Activated CD4-positive, alpha-beta T cell treated with anti-CD3 and anti-CD28 coated beads, Interleukin-2, amount 50 U/mL, for 4 hours (primary cell): ENCODE measurements at places on chromosomes 16 and 17.
A peak's percentile ranks its signal among the peaks of the same experiment; 100 is the strongest.

GRCh38 chr17:57397402-57397801, 141.1 kb downstream of the MSI2 start:
- DNase-seq: no peak

GRCh38 chr17:39208893-39209292, 8.8 kb downstream of the RPL19 start:
- no peak for DNase-seq

DNA sequence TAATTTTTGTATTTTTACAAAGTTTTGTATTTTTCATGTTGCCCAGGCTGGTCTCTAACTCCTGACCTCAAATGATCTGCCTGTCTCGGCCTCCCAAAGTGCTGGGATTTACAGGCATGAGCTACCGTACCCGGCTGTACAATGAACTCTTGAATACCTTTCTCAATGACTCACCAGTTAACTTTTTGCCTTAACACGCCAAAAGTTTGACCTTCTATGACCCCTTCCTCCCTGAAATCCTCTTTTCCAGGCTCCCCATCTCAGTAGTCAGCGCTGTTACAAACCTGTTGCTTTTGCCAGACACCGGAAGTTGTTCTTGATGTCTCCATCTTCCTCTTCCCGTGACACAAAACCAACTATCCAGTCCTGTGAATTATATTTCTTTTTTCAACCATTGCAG, 158.1 kb upstream of the ASIC2 start:
- DNase-seq: no peak

- no peak for DNase-seq
Measured at GRCh38 chr17:62164747-62165722, 100.0 kb upstream of the MED13 start.

GRCh38 chr17:64406321-64407200, 15.9 kb upstream of the PECAM1 start:
- DNase-seq: no peak

GRCh38 chr17:57609125-57609877, 135.8 kb downstream of the CCDC182 start:
- no peak for DNase-seq

GRCh38 chr16:9007177-9007794, 43.6 kb upstream of the USP7 start:
- DNase-seq: no peak

- no peak for DNase-seq
Measured at GRCh38 chr16:27922433-27922832, 141.1 kb downstream of the GSG1L start.

GRCh38 chr17:44956998-44957981, 9.7 kb upstream of the KIF18B start:
- DNase-seq: no peak

DNA sequence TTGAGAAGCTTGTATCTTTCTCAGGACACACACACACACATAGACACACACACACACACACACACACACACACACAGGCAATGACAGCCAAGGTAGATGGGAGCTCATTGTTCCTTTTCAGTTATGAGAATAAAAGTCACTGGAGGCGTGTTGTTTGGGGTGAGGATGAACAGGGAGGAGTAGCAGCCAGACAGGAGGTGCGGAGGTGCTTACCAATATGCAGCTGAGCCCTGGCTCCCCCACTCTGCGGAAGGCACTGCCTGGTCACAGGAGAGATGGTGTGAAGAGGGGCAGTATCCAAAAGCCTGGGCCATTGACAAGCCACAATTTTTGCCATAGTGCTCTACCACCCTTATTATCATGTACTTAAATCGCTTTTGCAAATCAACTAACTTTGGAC, 77.4 kb downstream of the CBLN1 start:
- DNase-seq: no peak

DNA sequence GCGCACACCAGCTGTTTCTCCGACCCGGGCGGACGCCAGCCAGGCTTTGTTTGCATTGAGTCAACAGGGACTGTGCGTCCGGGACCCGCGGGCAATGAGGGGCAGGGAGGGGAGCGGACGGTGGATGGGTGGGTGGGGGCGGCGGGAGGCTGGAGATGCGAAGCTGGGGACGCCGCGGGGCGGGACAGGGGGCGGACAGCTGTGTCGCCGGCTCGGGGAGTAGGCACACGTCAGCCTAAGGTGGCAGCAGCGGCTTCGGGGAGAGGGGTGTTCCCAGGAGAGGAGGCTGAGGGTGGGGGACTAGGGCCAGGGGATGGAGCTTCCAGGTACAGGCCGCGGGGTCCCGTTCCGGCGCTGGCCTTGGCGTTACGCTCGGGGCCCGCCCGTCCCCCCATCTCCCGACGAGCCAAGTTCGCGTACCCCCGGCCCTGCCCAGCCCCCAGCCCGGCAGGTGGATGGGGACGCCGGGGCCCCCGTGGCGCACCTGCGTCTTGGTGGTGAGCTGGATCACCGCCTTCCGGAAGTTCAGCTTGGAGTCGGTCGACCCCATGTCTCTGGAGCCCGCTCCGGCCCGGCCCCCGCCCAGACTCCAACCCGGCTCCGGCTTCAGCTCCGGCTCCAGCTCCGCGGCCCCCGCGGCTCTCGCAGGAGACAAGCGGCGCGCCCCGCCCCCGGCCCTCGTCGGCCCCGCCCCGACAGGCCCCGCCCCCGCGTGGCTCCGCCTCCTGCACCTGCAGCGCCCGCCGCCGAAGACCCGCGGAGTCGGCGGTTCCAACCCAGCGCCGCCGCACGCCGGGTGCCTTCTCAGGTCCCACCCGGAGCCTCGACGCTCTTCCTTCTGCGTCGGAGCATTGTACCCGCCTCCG, at the start of gene HID1:
Gene HID1, minus strand, starts transcription at position 653 of the 866 bp plus-strand sequence. Its CDS starts 103 bp downstream, at position 550.
- peak; percentile 75 for DNase-seq

GRCh38 chr16:10191096-10191495, 8.9 kb upstream of the GRIN2A start:
- DNase-seq: no peak

DNA sequence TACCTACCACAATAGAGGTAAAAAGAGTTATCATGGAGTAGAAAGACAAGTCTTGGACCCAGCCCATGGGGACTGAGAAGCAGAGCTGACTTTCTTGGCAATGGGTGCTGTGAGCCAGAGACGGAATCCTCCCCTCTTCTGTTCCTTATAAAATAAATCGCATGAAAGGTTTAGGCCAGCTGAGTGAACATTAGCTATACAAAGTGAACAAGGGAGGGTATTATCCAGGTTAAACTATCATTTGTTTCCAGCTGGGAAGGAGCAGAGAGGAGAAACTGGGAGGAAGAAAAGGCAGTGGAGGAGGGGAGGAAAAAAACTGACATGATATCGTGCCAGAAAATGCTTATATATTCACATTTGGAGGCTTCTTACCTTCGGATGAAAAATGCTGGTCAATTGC, 13.3 kb upstream of the PAFAH1B1 start:
- no peak for DNase-seq

- DNase-seq: no peak
Measured at GRCh38 chr17:48756830-48757251, 28.3 kb upstream of the HOXB13 start.

GRCh38 chr16:72311426-72311825, 139.5 kb upstream of the PMFBP1 start:
- no peak for DNase-seq

DNA sequence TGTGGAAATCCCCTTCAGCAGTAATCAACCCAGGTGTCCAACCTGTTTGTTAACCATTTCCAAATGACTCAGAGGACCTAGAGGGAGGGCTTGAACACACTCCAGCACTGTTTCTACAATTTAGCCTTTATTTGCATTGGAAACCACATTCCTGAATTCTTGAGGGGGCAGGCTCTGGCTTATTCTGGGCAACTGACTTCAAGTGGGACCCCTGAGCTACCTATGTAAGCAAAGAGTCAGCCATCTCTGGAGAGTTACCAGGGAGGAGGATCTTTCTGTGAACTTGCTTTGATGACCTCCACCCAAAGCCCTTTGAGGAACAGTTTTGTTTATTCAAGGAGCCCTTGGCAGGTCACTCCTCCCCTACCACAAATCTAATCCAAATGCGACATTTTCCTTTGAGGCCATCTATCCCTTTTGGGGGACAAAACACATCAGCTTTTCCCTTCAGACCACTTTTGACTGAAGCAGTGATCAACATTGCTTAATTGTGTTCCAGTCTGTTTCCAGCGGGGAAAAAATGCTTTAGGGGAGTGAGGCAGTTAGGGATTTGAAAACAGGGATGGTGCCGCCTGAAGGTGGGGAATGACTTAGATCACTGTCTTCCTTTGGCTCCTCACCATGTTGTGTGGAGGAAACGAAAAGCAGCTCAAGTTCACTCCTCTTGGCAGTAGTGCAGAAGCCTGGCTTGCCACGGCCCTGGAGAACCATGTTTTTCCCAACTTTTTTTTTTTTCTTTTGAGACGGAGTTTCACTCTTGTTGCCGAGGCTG, 46.2 kb downstream of the TUBD1 start:
- DNase-seq: no peak

DNA sequence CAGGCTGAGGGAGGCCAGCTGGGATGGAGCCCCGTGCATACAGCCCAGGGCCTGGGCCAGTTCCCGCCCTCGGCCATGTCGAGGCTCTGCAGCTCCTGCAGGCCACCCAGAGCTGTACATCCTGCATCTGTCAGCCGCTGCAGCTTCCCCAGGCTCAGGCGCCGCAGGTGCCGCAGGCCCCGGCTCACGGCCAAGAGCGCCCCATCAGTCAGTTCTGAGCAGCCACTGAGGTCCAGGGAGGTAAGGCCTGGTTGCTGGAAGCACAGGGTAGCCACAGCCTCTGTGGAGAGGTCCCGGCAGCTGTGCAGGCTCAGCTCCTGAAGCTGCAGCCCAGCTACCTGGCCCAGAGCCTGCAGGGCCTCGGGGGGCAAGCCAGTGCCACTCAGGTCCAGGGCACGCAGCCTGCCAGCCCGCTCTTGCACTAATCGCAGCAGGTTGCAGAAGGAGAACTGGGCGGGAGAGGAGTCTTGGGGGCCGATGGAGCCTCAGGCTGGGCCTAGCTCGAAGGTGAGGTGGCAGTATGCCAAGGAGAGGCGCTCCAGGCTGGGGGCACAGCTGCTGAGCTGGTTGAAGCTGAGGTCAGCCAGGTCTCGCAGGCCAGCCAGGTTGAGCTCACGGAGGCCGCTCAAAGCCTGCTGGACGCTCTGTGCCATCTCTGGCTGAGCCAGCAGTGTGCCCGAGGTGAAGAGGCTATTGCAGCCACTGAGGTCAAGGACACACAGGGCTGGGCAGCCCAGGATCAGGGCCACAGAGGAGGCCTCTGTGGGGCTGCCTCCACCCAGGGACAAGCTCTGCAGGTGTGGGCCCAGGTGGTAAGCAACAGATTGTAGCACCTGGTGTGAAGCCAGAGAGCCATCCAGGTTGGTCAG, 11.4 kb downstream of the ELMO3 start:
- DNase-seq: no peak

GRCh38 chr17:79991924-79992648, 43.6 kb downstream of the TBC1D16 start:
- DNase-seq: no peak

- DNase-seq: no peak
Measured at GRCh38 chr16:57721356-57722209, 14.0 kb upstream of the KATNB1 start.

GRCh38 chr16:50261707-50262235, 4.6 kb upstream of the ADCY7 start:
- no peak for DNase-seq

- DNase-seq: no peak
Measured at GRCh38 chr17:4944554-4945175, 3.7 kb downstream of the PFN1 start.

GRCh38 chr16:2085669-2086068, 37.9 kb downstream of the TSC2 start:
- DNase-seq: no peak

DNA sequence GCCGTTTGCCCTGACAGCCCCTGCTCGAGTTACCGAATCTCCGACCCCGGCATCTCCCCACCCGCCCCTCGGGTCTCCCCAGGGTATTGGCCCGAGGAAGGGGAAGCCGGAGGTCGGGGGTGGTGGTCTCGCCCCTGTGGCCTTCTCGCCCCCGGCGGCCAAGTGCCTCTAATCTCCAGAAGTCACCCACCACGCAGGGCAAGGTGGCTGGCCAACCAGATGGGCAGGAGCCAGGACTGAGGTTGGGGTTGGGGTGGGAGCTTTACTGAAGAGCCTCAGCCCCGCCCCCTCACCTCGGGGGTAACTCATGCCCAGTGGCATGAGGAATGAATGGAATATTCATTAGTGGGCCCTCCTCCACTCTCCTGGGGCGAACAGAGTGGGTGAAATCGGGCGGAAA, 637 bp downstream of the DHRS11 start:
- no peak for DNase-seq

GRCh38 chr16:53207810-53208752, 153.3 kb downstream of the CHD9 start:
- DNase-seq: no peak

GRCh38 chr17:4368341-4368740, 1.9 kb upstream of the UBE2G1 start:
- no peak for DNase-seq

GRCh38 chr16:67593288-67593687, 31.0 kb downstream of the CTCF start:
- DNase-seq: no peak

GRCh38 chr17:30188211-30188939, 47.1 kb downstream of the SLC6A4 start:
- DNase-seq: no peak

GRCh38 chr17:5913032-5913531, 157.1 kb upstream of the WSCD1 start:
- DNase-seq: no peak

GRCh38 chr17:19645734-19646201, 2.8 kb upstream of the ALDH3A2 start:
- DNase-seq: peak; percentile 19
